CD8-positive, alpha-beta T cell (primary cell): ENCODE measurements at places on chromosomes 4 and X.
A peak's percentile ranks its signal among the peaks of the same experiment; 100 is the strongest.

GRCh38 chr4:53061091-53061850 is 199.2 kb downstream of the RASL11B start:
- no peak for DNase-seq

DNA sequence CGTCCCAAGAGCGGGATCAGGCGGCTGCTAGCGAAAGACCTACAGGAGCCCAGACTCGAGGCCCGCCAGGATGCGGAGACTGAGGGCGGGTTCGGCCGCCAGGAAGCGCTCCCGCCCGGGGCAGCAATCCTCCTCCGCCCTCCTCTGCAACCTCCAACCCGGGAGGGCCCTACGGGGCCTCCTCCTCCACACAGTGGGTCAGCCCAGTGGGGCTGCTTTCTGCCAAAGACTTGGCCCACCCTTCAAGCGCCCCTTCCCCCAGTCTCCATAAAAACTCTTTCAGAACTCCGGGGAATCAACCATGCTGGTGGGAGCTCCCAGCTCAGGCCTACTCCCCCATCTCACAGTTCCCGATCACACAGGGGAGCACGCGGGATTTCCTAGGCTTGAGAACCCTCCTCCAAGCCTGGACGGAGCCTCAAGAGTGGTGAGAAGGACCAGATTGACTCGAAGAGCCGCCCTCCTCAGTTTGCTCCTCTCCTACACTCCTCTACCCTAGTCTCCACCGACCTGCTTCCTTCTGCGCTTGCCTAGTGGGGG is 77.5 kb downstream of the RLIM start:
- no peak for DNase-seq

DNA sequence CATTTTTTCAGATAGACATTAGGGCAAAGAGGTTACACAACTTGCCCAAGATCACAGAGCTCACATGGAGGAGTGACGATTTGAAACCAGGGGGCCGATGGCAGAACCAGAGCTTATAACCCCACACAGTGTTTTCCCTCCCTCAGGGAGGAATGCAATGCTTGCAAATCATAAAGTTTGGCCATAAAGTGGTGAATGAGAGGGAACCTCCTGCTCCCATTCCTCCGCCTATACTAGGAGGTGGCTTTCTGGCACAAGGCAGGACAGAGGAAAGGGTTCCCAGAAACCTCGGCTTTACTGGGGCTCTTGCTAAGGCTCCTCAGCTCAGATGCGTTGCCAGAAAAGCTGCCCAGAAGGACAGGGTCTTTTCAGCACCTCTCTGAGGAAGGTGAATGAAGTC is 19.3 kb downstream of the TMEM154 start:
- DNase-seq = no peak

- no peak for DNase-seq
Measured at GRCh38 chr4:12894062-12894461, 590.1 kb downstream of the RAB28 start.

DNA sequence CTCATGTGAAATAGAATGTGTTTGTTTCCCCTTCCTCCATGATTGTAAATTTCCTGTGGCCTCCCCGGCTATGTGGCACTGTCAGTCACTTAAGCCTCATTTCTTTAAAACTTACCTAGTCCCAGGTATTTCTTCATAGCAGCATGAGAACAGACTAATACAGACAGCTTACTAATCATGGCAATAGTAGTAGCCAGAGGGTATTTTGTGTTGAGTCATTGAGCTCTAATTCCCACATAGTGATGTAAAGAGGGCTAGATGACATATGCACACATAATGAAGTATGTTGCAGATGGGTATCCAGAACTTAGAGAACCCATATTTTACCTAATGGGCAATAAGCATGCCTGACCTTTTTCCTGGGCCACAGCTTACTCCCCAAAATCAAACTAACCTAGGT is 1197.2 kb downstream of the PCDH7 start:
- DNase-seq = no peak

GRCh38 chrX:18348047-18348446 is 6.4 kb downstream of the SCML2 start:
- DNase-seq = no peak

DNA sequence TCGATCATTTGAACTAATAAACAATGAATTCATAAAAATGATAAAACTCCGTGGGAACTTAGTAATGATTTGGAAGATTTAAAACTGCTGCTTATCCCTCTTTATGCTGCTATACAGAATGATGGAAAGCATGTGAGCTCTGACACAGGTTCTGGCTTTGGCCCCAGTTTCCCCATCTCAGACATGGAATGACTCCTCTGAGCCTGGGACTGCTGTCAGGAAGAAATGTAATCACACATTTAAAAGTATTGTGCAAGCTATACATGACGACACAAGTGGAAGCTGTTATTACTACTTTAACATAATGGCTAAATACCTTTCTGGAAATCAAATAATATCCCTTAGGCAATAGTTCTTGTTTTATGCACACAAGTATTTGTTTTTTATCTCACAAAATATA is 161.7 kb downstream of the DCHS2 start:
- DNase-seq = no peak

GRCh38 chr4:117264072-117264471 is 178.7 kb upstream of the TRAM1L1 start:
- DNase-seq = no peak

DNA sequence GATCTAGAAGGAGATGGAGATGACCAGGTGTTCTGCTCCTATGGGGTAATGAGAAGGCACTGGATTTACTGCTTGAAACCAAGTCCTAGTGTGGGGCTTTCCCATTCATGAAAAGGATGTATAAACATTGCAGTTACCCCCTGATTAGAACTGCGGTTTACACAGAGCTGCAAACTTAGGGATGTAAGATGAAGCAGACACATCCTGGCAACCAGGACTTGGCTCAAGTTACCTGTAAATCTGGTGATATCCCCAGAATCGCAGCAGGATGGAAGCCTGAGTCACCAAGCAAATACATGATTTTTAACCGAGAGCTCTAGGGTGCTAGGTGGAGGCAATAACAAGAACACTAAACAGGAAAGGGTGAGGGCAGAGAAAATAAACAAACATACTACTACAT is 178.6 kb upstream of the MAMLD1 start:
- no peak for DNase-seq

DNA sequence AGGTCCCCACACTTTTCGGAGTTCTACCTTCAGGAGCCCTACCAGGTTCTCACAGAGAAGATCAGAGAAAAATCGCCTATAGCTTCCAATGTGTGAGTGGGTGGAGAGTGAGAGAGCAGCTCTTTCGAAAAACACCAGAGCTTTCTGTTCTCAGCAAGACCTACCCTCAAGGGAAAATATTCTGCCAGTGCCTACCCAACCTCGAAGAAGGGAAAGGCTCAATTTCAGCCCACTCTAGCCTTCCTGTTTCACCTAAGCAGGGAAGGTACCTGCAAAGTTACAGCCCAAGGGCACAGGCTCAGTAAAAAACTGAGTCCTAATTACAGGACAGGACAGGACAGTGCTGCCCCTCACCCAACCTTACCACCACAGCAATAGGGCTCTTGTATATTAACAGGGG is 104.0 kb upstream of the WDR17 start:
- DNase-seq = no peak

DNA sequence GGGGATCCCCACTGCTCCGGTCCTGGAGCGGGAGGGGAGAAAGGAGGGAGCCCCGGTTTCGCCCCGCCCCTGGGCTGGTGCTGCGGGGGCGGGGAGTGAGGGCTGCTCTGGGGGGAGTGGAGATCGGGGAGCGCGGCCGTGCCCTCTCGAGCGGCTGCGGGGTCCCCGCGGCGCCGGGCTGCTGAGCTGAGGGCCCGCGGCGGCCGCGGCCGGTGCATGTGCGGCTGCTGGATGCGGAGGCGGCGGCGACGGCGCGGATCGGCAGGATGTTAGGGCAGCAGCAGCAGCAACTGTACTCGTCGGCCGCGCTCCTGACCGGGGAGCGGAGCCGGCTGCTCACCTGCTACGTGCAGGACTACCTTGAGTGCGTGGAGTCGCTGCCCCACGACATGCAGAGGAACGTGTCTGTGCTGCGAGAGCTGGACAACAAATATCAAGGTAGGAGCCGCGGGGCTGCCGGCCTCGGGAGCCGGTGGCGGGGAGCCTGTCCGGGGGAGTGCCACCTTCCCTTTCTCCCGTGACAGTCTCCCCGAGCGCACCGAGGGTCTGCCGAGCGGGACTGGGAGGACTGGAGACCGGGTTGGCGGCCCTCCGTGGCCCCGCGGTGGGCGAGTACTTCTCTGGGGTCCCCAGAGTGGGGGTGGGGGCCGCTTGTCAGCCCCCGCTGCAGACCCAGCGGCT is at the start of gene ING2:
Gene ING2 (plus strand): TSS at position 129 of the 681 bp plus-strand sequence. CDS start 138 bp downstream, at position 267.
- no peak for DNase-seq

- DNase-seq = peak; percentile 36
Measured at GRCh38 chr4:15004739-15005301, 2.5 kb downstream of the CPEB2 start.

DNA sequence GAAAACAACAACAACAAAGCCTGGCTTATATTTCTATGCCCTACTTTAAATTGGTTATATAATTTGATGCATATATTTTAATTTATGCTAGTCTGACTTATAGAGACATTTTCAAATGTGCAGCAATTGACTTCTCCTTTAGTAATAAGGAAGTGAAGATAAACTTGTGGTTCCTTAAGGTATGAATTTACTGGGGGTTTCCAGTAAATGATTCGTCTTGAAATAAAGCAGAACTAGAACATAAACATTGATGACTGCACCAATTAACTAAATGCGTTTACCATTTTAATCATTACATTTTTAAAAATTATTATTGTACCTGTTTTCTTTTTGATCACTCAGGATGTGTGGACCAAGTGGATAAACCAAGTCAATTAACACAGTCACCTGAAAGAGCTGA is 99.6 kb upstream of the CCSER1 start:
- DNase-seq = no peak

DNA sequence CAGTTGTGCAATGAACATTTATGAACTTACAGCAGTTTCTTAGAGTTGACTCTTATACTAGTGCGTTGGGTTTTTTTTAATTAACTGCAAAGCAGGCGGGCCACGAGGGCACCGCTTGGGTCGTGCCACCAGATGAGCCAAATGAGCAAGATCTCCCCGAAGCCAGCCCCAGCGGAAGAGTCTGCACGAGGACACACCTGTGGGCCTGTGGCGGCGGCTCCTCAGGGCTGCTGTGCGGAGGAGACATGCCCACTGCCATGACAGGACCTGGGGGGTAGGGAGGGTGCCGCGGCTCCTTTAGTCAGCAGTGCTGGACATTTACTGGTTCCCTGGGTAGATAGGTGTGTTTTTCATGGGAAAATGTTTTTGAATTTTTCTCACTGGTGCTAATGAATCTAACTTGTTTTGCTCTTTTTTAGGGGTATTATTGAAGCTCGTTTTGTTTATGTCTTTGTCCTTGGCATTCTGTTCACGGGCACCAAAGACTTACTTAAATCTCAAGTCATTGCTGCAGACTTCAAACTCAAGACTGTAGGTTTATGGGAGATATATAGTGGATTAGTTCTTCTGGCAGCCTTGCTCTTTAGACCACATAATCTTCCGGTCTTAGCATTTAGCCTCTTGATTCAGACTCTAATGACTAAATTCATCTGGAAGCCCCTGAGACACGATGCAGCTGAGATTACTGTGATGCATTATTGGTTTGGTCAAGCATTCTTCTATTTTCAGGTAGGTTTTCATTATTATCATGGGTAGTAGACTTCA is 31.2 kb downstream of the PIGG start:
- DNase-seq = no peak

DNA sequence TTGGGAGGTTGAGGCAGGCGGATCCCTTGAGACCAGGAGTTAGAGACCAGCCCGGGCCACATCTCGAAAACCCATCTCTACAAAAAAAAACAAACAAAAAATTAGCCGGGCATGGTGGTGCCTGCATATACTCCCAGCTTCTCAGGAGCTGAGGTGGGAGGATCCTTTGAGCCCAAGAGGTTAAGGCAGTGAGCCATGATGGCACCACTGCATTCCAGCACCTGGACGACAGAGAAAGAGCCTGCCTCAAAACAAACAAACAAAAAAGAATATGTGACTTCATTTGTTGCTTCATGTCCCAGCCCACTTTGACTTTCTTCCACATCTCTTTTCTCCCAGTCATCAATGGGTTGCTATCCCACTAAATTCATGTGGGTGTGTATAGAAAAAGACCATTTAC is 79.7 kb downstream of the BCOR start:
- DNase-seq = no peak

- DNase-seq = no peak
Measured at GRCh38 chr4:41304221-41304620, 47.5 kb downstream of the UCHL1 start.

- no peak for DNase-seq
Measured at GRCh38 chrX:72110051-72110875, 21.5 kb downstream of the RTL5 start.

DNA sequence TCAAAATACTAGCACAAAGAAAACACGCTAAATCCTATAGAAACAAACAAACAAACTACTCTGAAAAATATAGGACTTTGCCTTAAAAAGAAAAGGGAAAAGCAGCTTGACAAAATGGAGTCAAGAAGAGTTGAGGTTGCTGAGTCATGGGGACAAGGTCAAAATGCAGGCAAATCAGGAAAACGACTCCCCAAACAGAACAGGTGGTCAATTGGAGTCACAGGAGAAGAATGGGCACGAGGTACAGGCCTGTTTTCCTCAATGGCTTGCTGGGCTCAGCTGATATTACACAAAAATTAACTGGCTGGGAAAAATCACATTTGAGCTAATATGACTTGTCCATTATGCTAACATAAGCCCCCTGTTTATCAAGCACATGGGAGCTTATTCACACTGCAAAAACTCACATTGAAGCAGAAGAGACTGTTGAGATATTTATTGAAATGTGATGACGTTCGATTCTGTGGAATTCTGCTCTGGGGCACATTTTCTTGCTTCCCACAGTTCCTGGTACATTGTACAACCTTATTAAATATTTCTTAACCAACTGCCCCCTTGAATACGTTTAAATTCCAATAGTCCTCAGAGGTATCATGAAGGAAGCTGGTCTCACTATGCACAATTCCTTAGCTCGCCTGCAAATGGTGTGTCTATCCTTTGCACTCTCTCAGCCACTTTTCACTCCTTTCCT is 1622.1 kb downstream of the STIM2 start:
- no peak for DNase-seq

DNA sequence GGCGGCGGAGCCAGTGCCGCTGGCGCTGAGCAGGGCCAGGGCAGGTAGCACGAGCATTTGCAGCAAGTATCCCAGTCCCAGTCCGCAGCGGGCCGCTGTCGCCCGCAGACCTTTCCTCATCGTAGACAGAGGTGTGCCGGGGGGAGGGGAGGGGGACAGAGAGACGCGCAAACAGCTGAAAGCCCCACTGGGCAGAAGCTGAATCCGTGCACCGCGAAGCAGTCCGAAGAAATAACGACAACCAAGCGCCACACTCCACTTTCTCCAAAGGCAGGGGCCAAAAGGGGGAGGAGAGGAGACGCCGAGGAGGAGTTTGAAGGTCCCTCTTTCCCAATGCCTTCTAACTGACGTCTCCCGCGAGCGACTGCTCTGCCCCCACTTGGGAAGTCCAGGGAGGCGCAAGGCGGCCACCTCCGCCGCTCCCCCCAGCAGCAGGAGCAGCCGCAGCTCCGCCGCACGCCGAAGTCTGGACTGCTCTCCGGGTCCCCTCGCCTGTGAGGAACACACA is at the start of gene UNC5C:
Gene UNC5C (minus strand): TSS at position 236 of the 508 bp plus-strand sequence.
- no peak for DNase-seq

DNA sequence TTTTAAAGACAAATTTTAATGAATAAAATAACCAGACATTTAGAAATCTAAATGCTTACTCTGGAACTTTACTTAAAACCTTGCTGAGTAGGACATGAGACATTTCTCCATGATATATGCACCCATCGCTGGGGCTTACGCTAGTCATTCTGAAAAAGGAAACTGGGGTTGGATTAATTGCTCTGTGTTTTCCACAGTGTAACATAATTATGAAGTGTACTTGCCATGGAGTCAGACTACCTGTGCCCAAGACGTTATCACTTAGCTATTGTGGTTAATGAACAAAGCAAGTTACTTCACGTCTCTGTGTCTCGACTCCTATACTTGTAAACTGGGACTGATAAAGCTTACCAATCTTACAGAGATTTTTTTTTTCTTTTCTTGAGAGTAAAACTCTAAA is 47.8 kb downstream of the SHISA3 start:
- DNase-seq = no peak
